ENCODE measurements at places on chromosomes 3 and 15. TPM values are rescaled to one million over a fixed set of nuclear protein-coding genes. Genes with fewer than 3 reads are reported as not detected.
A peak's percentile ranks its signal among the peaks of the same experiment; 100 is the strongest.

- DNase-seq, result peak; percentile 64
Measured at GRCh38 chr3:140093742-140094141, 158.8 kb downstream of the CLSTN2 start.

Gene PLIN1
- 0.51 TPM for total RNA-seq

GRCh38 chr15:91200101-91200754, 100.2 kb downstream of the SV2B start:
- no peak for DNase-seq

GRCh38 chr3:46484911-46485778, 12.6 kb upstream of the RTP3 start:
- DNase-seq, result no peak

DNA sequence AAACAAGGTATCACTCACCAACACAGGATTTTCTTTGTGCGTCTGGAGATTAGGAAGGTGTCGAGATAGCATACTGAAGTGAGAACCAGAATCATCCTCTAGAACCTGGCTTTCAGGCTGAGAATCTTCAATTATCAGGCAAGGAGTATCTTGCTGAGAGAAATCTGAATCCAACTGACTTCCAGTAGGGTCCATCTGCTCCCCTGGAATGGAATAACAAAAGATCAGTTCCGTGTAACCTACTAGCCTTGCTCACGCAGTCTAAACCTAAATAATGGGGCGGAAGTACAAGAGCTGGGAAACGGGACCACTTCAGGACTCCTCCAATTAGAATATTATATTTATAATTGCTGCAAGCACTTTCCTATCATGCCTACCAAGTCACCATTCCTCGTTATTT, 690 bp downstream of the TP53BP1 start:
- no peak for DNase-seq

DNA sequence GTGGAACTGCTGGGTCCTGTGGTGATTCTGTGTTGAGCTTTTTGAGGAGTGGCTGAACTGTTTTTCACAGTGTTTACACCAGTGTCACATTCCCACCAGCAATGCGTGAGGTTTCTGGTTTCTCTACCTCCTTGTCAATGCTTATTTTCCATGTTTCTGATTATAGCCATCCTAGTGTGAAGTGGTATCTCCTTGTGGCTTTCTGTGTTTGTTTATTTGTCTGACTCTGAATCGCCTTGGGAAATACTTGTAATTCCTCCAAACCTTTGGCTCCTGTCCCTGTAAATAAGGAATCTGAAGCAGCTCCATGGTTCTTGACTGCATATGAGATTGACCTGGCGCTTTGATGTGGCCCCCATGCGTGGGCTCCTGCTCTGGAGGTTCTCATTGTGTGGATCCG, 20.6 kb downstream of the FAN1 start:
- no peak for DNase-seq

DNA sequence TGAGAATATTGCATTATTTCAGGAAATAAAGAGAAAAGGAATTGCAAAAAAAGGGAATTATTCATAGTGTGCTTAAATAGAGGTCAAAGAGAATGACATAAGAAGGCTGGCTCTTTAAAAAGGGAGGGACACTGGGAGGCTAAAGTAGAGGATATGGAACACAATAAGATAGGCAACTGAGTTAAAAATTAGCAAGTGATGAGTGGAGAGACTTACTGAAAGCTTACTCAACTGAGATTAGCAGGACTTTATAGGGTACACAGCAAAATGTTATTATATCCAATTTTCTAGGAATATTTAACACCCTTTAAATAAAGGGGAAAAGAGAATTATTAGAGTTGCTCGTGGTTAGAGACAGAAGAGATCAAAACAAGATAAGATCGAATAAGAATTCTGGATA, 375.2 kb downstream of the LSAMP start:
- DNase-seq, result no peak

Gene FMN1
- total RNA-seq, result 2.2 TPM

Gene GOLGA8J
- not detected for total RNA-seq

- DNase-seq, result peak; percentile 53
Measured at GRCh38 chr3:86563400-86563970, 427.5 kb downstream of the VGLL3 start.

- DNase-seq, result no peak
Measured at GRCh38 chr3:41690766-41691563, 270.9 kb downstream of the ULK4 start.

Gene CD200R1L
- total RNA-seq, result 0.26 TPM

Gene PDZRN3
- total RNA-seq, result 0.79 TPM

GRCh38 chr3:177525987-177526712, 328.9 kb upstream of the TBL1XR1 start:
- no peak for DNase-seq

DNA sequence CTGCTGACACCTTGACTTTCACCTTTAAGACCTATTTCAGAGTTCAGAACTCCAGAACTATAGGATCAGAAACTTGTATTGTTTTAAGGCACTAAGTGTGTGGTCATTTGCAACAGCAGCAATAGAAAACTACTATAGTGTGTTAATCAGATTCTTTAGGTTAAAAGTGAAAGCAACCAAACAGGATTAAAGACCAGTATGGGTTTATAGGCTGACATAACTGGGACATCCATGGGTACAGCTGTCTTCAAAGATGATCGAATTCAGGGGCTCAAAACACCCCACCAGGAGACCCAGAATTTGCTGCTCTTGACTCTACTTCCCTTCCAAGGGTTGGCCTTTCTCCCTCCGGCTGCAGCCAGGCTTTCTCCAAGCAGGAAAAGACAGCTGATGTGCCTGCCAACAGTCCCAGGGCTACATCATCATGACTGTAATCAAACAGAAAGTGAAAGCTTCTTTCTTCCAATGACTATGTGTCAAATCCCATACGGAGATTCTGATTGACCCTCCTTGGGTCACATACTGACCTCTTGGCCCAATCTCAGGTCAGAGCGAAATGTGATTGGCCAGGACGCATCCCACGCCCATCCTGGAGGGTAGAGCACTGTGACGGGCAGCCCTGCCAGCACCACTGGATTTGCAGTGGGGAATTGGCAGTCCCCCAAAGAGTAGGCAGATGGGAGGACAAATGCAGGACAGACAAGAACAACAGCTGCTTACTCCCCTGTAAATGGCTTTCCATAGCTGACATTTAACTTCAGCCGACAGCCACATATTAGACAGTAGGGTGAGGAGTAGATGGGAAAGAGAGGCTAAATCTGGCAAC, 51.4 kb upstream of the RNF7 start:
- DNase-seq, result peak; percentile 53

GRCh38 chr3:152021951-152022461, 148.6 kb downstream of the SUCNR1 start:
- DNase-seq, result peak; percentile 98

GRCh38 chr3:122767540-122768372, 25.9 kb downstream of the HSPBAP1 start:
- DNase-seq, result no peak

DNA sequence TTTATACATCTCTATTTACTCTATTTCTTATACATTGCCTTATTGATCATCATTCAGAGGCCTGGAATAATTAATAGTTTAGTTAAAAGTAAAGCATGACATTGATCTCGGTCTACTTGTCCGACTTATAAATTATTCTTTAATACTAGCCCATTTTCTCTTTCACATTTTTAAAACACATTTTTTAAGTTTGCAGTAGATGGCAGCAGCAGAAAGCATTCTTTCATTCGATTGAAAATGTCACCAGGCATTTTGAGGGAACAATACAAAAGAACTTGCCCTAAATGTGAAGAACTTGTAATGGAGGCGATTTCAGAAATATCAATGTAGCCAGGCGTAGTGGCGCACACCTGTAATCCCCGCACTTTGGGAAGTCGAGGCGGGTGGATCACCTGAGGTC, 15.5 kb upstream of the MAP3K13 start:
- no peak for DNase-seq

DNA sequence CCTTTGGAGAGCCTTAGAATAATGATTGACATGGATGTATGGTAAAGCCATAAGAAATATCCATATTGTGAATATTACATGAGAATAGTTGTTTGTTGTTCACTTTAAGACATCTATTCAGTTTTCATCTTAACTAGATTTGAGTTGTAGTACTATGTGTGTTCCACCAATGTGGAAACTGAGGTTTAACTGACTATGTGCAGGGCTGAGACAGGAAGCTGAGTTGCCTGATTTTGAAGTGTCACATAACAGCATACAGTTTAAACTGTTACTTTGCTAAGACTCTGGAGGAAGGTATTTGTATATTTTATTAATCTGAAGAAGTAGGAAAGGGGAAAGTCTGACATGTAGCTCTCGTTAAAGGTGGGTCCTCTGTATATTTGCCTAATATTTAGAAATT, 2.1 kb downstream of the ECT2 start:
- no peak for DNase-seq

GRCh38 chr3:195757438-195757770, 36.6 kb downstream of the MUC20 start:
- no peak for DNase-seq

DNA sequence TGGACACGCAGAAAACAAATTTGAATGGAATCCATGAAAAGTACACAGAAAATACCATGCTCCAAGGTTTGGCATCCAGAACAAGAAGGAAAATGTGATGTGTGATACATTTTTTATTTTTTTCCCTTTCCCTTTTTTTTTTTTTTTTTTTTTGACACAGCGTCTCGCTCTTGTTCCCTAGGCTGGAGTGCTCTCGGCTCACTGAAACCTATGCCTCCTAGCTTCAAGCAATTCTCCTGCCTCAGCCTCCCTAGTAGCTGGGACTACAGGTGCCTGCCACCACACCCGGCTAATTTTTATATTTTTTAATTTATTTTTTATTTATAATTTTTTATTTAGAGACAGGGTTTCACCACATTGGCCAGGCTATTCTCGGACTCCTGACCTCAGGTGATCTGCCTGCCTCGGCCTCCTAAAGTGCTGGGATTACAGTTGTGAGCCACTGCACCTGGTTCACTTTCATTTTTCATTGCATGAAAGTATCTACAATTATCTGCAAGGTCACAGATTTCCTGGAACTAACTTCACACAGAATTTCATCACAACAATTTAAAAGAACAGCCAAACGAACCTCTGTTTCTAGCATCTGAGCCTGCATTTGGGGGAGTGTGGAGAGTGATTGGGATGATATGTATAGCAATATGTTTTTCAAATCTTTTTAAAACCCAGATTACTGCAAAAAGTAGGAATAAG, 8.3 kb downstream of the POU1F1 start:
- DNase-seq, result no peak

Gene UNC13C
- total RNA-seq, result 0.64 TPM
